ENCODE measurements at places on chromosomes 7 and 10. TPM values are rescaled to one million over a fixed set of nuclear protein-coding genes. Genes with fewer than 3 reads are reported as not detected.

Gene LRRN3
- total RNA-seq, result 5.2 TPM

Gene ASZ1
- total RNA-seq, result not detected

Gene CRHR2
- total RNA-seq, result under 0.01 TPM

Gene SLC16A9
- 3.1 TPM for total RNA-seq

Gene ASIC3
- total RNA-seq, result not detected

Gene HOXA2
- under 0.01 TPM for total RNA-seq

Gene UPF2
- total RNA-seq, result 13.0 TPM

Gene LIPJ
- total RNA-seq, result 0.52 TPM

Gene HOXA10
- total RNA-seq, result 13.6 TPM

Gene TRIP6
- total RNA-seq, result 25.6 TPM

Measured in skeletal muscle tissue (tissue), 5 donors.